ENCODE measurements at places on chromosomes 7 and 10.

- DNase-seq = no peak
These were observed 98.7 kb downstream of the HTR5A start for GRCh38 chr7:155168597-155169480.

- DNase-seq = no peak
These were observed 81.1 kb upstream of the FZD1 start for GRCh38 chr7:91182819-91183764.

GRCh38 chr7:66503036-66503370 is 125.7 kb upstream of the KCTD7 start:
- no peak for DNase-seq

- DNase-seq = no peak
These were observed 30.1 kb downstream of the AFAP1L2 start for GRCh38 chr10:114374053-114374791.

DNA sequence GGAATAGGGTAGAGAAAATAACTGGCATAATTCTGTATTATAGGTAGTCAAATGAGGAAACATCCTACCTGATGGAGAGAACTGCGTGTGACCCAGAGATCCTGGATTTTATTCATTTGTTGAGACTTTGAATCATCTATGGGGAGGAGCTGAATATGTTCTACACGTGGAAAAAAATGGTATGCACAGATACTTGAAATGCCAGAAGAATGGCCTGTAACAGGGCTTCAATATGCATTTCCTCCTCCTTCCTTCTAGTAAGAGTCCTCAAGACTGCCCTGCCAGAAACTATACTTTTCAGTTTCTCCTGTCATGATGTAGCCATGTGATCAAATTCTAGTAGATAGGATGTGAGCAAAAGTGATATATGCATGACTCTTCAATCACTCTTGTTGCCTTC is 301.6 kb upstream of the HGF start:
- no peak for DNase-seq

DNA sequence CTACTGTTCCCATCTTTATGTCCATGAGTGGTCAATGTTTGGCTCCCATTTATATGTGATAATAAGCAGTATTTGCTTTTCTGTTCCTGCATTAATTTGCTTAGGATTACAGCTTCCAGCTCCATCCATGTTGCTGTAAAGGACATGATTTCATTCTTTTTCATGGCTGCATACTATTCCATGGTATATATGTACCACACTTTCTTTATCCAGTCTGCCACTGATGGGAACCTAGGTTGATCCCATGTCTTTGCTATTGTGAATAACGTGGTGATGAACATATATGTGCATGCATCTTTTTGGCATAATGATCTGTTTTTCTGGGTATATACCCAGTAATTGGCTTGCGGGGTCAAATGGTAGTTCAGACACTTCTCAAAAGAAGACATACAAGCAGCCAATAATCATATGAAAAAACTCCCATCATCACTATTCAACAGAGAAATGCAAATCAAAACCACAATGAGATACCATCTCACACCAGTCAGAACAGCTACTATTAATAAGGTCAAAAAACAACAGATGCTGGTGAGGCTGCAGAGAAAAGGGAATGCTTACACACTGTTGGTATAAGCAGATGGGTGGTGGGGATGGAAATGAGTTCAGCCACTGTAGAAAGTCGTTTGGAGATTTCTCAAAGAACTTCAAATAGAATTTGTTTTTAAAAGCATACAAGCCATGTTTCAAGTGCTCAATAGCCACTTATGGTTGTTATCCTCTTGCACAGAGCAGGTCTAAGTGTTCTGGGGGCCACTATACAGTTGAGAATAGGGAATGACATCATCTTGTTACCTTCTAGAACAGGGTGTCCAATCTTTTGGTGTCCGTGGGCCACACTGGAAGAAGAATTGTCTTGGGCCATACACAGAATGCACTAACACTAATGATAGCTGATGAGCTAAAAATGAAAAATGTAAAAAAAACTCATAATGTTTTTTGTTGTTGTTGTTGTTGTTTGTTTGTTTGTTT is 23.2 kb upstream of the SDK1 start:
- no peak for DNase-seq

DNA sequence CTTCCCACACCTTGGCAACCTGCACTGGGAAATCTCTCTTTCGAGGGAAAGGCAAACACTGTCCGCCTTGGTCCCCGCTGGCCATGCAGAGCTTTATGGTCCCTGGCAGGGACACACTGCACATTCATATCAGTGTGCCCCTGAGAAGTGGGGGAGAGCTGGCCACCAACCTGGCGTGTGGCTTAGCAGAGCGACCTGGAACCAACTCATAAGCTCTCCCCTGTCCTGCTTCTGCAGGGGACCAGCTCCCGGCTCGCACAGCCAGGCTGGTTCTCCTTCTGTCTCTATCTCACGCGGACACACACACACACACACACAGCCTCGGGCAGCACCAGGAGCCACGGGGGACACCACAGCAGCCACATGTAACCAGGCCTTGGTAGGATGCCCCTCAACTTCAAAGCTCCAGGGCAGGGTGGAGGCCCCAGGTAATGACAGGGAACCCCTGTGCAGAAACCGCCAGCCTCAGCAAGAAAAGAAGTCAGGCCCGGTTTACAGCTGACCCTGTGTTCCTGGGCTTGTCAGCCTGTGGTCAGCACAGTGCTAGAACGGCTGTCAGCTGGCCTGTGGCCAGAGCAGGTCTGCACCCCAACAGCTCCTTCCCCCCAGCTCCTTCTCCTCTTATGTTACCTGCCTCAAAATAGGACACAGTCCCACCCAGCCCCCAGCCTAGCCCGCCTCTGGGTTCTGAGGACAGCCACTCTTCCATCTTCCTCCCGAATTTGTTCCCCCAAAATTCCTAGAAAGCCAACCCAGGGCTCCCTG is 69.3 kb downstream of the OAT start:
- no peak for DNase-seq

DNA sequence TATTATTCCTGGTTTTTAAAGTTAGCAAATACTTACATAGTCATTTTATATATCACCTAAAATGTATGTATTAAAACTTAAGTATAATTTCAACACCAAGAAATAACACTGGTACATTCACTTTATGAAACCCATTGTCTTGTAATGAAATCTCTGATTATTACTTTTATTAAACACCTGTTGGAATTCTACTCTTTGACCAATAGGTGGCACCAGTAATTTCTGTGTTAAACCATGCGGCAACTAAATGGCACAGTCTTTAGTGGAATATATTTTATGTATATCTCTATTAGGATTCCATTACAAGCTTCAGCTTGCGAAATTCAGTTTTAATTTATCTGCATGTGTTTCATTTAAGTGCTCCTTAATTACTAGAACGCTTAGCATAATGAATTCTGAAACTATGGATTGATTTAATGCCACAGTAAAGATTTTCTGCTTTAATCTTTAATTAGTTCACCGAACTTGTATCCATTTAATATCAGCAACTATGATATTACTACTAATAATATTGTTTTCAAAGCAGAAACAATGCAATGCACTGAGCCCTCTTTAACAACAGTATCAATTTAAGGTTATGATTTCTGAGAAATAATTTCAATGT is 181.3 kb downstream of the MAGI2 start:
- DNase-seq = peak; percentile 32

- DNase-seq = no peak
These were observed 79.2 kb downstream of the NKX6-2 start for GRCh38 chr10:132706701-132707100.

GRCh38 chr10:2964632-2965296 is 102.6 kb upstream of the PFKP start:
- no peak for DNase-seq

GRCh38 chr10:110609605-110610004 is 34.5 kb upstream of the RBM20 start:
- no peak for DNase-seq
